NCI-H524 (cell line): ENCODE measurements at places on chromosomes 3 and 15.
A peak's percentile ranks its signal among the peaks of the same experiment; 100 is the strongest.

DNA sequence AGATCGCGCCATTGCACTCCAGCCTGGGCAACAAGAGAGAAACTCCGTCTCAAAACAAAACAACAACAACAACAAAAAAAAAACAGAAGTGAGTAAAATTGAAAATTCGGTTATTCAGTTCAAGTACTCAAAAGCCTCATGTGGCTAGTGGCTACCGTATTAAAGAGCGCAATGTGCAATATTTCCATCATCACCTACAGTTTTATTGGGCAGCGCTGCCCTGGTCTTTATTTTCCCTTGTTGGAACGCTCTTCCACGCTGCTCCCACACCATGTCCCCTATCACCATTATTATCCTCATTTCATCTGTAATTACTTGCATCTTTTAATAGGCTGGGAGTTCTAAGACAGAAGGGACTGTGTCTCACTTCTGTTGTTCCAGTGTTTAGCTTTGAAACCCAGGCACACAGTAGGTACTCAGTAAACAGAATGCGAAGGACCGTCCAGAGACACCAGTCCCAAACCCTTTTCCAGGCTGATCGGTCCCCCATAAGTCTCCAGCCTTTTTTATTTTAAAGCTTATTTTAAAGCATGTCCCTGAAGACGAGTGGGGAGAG is 423 bp upstream of the HACD3 start:
- DNase-seq, result no peak

DNA sequence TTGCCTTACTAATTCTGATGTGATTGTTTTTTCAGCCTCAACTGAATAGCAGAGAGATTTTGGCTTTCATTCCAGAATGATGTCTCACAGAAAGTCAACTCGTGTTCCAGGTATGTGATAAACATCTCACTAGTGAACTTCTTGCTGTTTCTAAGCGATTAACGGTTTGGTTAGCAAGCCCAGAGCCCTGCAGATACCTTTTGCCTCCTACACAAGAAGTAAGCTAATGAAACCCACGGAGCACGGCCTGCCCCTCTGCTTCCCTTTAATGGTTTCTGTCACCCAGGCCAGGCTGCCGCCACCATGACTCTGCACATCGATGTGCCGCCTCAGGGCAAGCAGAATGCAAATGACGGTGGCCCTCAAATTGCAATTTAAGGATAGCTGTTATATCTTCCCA is 155.9 kb upstream of the ICE2 start:
- DNase-seq, result no peak

DNA sequence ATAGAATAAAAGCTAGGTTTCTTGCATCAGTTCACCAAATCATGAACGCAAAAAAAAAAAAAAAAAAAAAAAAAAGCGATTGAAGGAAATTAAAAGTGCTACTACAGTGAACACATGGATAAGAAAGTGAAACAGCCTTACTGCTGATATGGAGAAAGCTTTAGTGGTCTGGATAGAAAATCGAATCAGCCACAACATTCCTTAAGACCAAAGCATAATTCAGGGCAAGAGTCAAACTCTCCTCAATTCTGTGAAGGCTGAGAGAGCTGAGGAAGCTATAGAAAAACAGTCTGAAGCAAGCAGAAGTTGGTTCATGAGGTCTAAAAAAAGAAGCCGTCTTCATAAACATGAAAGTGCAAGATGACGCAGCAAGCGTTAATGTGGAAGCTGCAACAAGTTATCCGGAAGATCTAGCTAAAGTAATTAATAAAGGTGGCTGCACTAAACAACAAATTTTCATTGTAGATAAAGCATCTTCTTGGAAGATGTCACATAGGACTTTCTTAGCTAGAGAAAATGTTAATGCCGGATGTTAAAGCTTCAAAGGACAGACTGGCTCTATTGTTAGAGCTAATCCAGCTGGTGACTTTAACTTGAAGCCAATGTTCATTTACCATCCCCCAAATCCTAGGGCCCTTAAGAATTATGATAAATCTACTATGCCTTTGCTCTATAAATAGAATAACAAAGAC is 19.2 kb downstream of the P3H2 start:
- DNase-seq, result no peak

DNA sequence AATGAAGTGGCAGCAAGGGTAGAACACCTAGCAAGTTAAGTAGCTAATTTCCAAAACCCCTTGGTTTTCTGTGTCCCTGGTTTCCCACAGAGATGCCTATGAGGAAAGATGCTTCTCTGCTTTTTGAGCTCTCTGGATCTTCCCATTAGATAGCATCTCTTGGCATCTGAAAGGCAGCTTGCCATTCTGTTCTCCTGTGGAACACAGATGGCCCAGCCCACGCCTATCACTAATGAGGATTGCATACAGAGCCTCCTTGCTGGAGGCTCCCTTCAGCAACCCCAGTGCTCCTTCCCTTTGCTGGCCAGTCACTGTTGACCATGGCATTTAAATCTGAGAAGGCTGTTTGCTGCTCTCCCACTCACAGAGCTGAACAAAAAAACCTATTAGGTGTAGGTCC is 34.4 kb upstream of the ETV5 start:
- peak; percentile 71 for DNase-seq

DNA sequence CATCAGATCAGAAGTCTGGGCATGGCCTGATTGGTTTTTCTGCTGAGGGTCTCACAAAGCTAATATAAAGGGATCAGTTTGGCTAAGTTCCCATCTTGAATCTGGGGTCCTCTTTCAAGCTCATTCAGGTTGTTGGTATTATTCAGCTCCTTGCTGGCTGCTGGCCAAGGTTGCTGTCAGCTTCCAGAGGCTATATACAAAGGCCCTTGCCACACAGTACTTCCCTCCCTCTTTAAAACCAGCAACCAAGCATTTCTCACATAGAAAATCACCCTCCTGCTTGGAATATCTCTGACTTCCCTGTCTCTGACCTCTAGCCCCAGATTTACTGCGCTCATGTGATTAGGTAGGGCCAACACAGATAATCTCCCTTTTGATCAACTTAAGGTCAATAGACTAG is 442.9 kb downstream of the ERC2 start:
- no peak for DNase-seq

DNA sequence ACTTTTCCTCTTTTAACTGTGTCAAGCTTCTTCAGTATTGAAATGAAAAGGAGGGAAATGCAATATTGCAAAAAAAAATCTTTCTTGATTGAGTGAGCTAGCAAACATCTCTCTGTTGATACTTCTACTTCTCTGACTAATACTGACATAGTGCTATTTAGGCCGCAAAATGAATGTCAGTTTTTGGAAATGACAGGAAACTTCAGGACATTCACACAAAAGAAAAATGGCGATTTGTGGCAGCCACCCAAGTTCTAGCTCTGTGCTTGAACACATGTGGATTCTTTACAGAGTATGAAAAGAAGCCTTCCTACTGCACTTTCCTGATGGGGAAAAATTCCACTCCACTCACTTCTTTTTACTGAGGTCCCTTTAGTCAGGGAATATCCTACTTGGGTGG is 486.8 kb upstream of the ALCAM start:
- DNase-seq, result no peak

GRCh38 chr15:64847016-64847415 is 5.3 kb downstream of the PLEKHO2 start:
- DNase-seq, result no peak

- DNase-seq, result no peak
These were observed 13.3 kb downstream of the GYG1 start for GRCh38 chr3:149004622-149005021.
